ENCODE measurements at places on chromosomes 7 and 10. TPM values are rescaled to one million over a fixed set of nuclear protein-coding genes. Genes with fewer than 3 reads are reported as not detected.

INA gene
- total RNA-seq: 0.50 TPM

VKORC1L1 gene
- 14.4 TPM for total RNA-seq

FXYD4 gene
- not detected for total RNA-seq

ZC3HAV1L gene
- total RNA-seq: 9.5 TPM

CRTAC1 gene
- not detected for total RNA-seq

TES gene
- 120 TPM for total RNA-seq

TSPAN15 gene
- total RNA-seq: 1.2 TPM

PON1 gene
- total RNA-seq: not detected
